HFFc6 (cell line): ENCODE measurements at places on chromosomes 2 and 18. TPM values are rescaled to one million over a fixed set of nuclear protein-coding genes. Genes with fewer than 3 reads are reported as not detected.

- peaks cover 4% of the 10 kb centered on the region; the same call in 1 of the 2 replicates for H3K36me3 ChIP-seq
- peaks cover 7% of the 10 kb centered on the region; the same call in 1 of the 2 replicates for H3K27me3 ChIP-seq
- no peak for DNase-seq
- H3K4me1 ChIP-seq = no peaks in the 10 kb centered on the region
Measured at GRCh38 chr2:2694746-2695145, 363.7 kb upstream of the MYT1L start.

- DNase-seq = peak; percentile 96
- H3K27ac ChIP-seq = peak overlapping the region; percentile 72
- H3K27me3 ChIP-seq = no peaks in the 10 kb centered on the region
- H3K4me3 ChIP-seq = peak overlapping the region; percentile 84
- H3K36me3 ChIP-seq = no peaks in the 10 kb centered on the region
Measured at GRCh38 chr2:12456293-12457106, 260.2 kb upstream of the TRIB2 start.

The SERPINB12 gene
- total RNA-seq = not detected in 3 replicates

GRCh38 chr18:49638891-49639557, 77.2 kb downstream of the LIPG start:
- DNase-seq = no peak
- H3K4me1 ChIP-seq = no peaks in the 10 kb centered on the region
- no peaks in the 10 kb centered on the region for H3K36me3 ChIP-seq
- no peak overlapping the region for H3K4me3 ChIP-seq

The MRO gene
- total RNA-seq = not detected in 3 replicates

- DNase-seq = no peak
- no peaks in the 10 kb centered on the region for H3K27me3 ChIP-seq
- no peak overlapping the region for H3K4me3 ChIP-seq
- H3K36me3 ChIP-seq = peaks cover 17% of the 10 kb centered on the region
- H3K27ac ChIP-seq = no peak overlapping the region
Measured at GRCh38 chr18:77529492-77530176, 280.0 kb downstream of the GALR1 start.

GRCh38 chr2:219497495-219498279, 1.0 kb upstream of the GMPPA start:
- peak overlapping the region; percentile 88 for H3K27ac ChIP-seq
- peak overlapping the region; percentile 91 for H3K4me3 ChIP-seq
- peaks cover 2% of the 10 kb centered on the region for H3K27me3 ChIP-seq
- peaks cover 41% of the 10 kb centered on the region for H3K4me1 ChIP-seq

- peak overlapping the region; percentile 80 for H3K27ac ChIP-seq
- H3K4me1 ChIP-seq = peaks cover 50% of the 10 kb centered on the region
- peak overlapping the region; percentile 76 for H3K4me3 ChIP-seq
- DNase-seq = peak; percentile 70
- no peaks in the 10 kb centered on the region for H3K36me3 ChIP-seq
Measured at GRCh38 chr2:46812361-46813019, 103.1 kb downstream of the MCFD2 start.

DNA sequence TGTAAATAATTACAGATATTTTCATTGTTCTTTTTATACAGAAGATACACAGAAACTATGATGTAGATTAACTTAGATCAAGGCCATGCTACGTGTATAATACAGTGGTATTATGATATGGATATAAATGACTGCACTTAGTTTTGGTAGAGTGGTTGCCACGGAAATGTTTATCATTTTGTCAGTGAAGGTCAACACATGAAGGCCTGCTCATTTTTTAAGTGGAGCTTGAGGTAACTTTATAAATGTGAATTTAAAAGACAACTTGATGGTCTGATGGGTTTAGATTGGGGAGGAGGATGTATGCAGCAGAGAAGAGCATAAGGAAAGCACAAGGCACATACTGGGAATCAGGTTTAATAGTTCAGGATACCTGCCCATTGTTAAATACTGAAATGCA, 14.4 kb upstream of the BBS5 start:
- no peak overlapping the region for H3K4me3 ChIP-seq
- no peak for DNase-seq
- no peaks in the 10 kb centered on the region for H3K27me3 ChIP-seq

The PROKR1 gene
- not detected in 3 replicates for total RNA-seq

The COL3A1 gene
- 356 to 594 TPM (median 580 TPM) in 3 replicates for total RNA-seq

The NYAP2 gene
- total RNA-seq = not detected in 2 replicates

The ANKRD30B gene
- total RNA-seq = not detected in 3 replicates

DNA sequence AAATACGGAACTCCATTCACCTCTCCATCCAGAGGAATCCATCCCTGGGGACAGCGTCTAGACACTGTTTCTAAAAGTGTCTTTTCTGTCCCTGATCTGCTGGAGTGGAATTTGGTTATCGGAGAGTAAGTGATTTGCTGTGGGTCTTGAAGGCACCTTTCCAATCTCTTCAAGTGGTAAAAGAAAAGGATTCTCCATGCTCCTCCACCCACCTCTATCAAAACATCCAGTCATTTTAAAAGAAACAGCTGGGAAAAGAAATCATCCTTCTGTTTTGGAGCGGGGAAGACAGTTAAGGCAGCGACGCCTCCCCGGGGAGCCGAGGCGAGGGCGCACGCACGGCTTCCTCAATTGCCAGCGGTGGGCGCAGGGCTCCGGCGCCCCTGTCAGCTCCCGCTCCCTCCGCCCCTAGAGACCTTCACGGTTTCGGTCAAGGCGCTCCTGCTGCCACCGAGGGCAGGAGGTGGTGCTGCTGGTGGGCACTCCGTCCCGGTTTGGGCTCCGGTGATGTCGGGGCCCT, 547 bp downstream of the SLC35F5 start:
- DNase-seq = no peak
- peaks cover 49% of the 10 kb centered on the region for H3K4me1 ChIP-seq
- H3K36me3 ChIP-seq = peaks cover 28% of the 10 kb centered on the region
- H3K27ac ChIP-seq = peak overlapping the region; percentile 98

DNA sequence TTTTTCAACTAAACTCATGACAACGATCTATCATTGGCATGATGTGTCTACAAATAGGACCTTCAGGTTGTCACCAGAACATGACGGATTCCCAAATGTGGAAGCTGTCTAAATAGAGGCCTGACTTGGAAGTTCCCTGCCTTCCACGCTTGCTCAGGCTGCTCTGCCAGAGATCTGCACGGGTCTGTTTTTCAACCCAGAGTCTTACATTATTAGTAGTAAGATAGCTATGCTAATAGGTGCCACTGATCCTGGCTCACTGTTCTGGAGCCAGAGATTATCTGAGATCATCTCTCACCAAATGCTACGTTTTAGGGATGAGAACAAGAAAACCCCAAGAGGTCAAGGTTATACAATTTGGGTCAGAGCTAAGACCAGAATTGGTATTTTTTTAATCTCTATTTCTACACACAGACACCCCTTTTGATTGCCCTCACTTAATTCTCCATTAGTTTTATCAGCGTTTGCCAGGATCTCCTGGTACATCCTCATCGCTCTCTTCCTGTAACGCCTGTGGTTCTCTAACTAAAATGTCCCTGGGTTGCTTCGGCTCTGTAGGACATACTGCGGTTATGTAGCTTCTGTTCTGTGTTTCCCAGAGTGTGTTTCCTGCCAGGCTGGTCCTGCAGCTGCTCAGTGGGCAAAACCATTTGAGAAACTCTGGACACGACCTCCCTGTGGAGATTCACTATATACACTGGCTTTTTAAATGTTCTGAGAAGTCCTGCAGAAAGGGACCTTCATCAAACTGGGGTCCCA, 5.7 kb downstream of the CDC42EP3 start:
- peak overlapping the region; percentile 99 for H3K4me3 ChIP-seq
- H3K27ac ChIP-seq = peak overlapping the region; percentile 71
- DNase-seq = no peak
- peaks cover 84% of the 10 kb centered on the region for H3K36me3 ChIP-seq
- H3K4me1 ChIP-seq = peaks cover 78% of the 10 kb centered on the region
- H3K27me3 ChIP-seq = no peaks in the 10 kb centered on the region; the same call in none of the 2 replicates

The ACTG2 gene
- total RNA-seq = 0.32 to 2.3 TPM (median 0.55 TPM) in 3 replicates

DNA sequence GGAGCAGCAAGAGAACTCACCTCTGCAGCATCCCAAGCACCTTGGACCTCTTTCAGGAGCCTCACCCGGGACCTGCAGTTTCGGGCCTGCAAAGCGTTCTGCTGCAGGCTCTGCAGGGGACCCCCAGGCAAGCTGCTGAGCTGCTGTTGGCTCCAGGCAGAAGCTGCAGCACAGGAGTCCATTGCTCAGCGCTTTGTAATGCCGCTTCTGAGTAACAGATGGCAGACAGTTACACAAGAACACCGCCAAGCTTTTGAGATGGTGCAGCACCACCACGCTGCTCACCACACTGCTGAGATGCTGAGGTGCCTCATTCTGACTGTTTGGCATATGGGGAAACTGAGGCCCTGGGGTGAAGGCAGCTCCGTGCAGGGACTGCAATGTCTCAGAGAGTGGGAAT, 1.9 kb upstream of the GALNT14 start:
- no peaks in the 10 kb centered on the region for H3K4me1 ChIP-seq
- no peak overlapping the region for H3K4me3 ChIP-seq
- H3K27me3 ChIP-seq = peaks cover 33% of the 10 kb centered on the region
- no peak overlapping the region for H3K27ac ChIP-seq
- H3K36me3 ChIP-seq = no peaks in the 10 kb centered on the region
- no peak for DNase-seq

The GAREM2 gene
- total RNA-seq = not detected in 3 replicates

DNA sequence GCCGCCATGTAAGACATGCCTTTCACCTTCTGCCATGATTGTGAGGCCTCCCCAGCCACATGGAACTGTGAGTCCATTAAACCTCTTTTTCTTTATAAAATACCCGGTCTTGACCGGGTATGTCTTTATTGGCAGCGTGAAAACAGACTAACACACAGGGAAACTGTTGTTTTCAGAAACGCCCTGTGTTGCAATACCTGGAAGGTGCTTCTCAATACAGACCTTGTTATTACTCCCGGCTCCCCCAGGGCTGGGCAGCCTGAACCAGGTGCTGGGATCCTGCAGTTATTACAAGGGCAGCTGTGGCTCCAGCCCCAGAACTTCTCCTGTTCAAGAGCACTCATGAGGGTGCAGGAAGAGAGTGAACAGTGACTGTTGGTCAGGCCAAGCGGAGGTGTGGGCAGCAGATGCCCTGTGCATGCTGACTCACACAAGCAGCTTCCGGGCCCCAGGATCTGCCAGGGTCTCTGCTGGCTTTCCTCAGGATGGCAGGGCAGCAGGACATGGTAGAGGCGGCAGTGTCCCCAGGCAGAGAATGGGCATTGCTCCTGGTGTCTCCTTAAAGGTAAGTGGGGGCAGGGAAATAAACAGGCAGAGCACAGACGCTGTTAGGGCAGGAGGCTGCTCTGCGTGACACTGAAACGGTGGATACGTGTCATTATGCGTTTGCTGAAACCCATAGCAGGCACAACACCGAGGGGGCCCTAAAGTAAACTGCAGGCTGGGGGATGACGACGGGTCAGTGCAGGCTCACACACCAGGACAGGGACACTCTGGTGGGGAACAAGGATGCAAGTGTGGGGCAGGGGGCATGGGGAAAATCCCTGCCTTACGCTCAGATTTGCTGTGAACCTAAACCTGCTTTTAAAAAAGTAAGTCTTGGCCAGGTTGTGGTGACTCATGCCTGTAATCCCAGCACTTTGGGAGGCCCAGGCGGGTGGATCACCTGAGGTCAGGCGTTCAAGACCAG, 89.1 kb downstream of the NDUFA10 start:
- no peak overlapping the region for H3K27ac ChIP-seq
- no peaks in the 10 kb centered on the region for H3K4me1 ChIP-seq
- H3K36me3 ChIP-seq = no peaks in the 10 kb centered on the region
- H3K4me3 ChIP-seq = no peak overlapping the region

- H3K4me1 ChIP-seq = no peaks in the 10 kb centered on the region
- H3K36me3 ChIP-seq = no peaks in the 10 kb centered on the region
- no peak overlapping the region for H3K4me3 ChIP-seq
- no peak overlapping the region for H3K27ac ChIP-seq
Measured at GRCh38 chr2:96471772-96472171, 33.4 kb downstream of the NEURL3 start.

GRCh38 chr2:74951211-74951754, 7.2 kb upstream of the POLE4 start:
- H3K27me3 ChIP-seq = peaks cover 5% of the 10 kb centered on the region; the same call in 1 of the 2 replicates
- DNase-seq = no peak
- peaks cover 16% of the 10 kb centered on the region; the same call in 1 of the 2 replicates for H3K36me3 ChIP-seq
- H3K27ac ChIP-seq = no peak overlapping the region
- H3K4me3 ChIP-seq = no peak overlapping the region

The TXNDC2 gene
- total RNA-seq = 0.07 to 0.24 TPM in 2 of 3 replicates, not detected in the other

DNA sequence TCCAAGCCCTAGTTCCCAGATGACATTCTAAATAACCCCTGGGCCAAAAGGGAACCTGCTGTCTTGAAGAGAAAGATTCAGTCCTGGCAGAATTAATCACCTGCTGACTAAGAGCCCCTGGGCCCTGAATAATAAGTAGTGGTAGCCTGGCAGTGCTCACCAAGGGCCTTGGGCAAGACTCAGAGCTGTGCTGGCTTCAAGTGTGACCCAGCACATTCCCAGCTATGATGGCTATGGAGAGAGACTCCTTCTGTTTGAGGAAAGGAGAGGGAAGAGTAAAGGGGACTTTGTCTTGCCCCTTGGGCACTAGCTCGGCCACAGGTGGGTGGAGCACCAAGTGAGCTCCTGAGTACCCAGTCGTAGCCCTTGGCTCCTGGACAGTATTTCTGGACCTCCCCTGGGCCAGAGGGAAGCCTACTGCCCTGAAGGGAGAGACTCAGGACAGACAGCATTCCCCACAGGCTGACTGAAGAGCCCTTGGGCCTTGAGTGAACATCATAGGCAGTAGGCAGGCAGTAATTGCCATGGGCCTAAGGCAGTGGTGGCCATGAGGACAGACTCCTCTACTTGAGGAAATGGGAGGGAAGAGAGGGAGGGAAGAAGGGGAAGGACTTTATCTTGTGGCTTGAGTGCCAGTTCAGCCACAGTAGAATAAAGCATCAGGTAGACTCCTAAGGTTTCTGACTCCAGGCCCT, 40.0 kb upstream of the INPP4A start:
- peaks cover 25% of the 10 kb centered on the region for H3K27me3 ChIP-seq
- H3K27ac ChIP-seq = no peak overlapping the region
- DNase-seq = no peak

GRCh38 chr2:218810256-218810655, 21.3 kb downstream of the PRKAG3 start:
- H3K4me1 ChIP-seq = peaks cover 15% of the 10 kb centered on the region
- peaks cover 1% of the 10 kb centered on the region for H3K36me3 ChIP-seq
- DNase-seq = no peak

DNA sequence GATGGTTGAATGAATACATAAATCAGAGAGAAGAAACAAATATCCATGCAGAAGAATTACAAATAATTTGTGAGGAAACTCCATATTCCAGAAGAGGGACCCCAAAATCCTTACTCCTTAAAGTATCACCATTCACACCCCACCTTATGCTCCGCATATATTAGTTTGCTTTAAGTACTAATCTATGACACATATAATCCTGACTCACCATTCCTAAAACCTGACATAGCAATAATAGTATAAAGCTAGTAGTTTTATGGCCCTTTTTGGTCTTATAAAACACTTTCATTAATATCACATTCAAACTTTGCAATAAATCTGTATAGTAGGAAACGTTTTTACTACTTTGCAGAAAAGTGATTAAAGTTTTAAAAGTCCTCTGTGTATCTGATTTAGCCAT, 719.0 kb upstream of the SLC39A10 start:
- DNase-seq = no peak
- no peaks in the 10 kb centered on the region for H3K27me3 ChIP-seq
- no peaks in the 10 kb centered on the region for H3K36me3 ChIP-seq
- no peak overlapping the region for H3K27ac ChIP-seq
- H3K4me1 ChIP-seq = no peaks in the 10 kb centered on the region

- no peaks in the 10 kb centered on the region for H3K4me1 ChIP-seq
- H3K36me3 ChIP-seq = no peaks in the 10 kb centered on the region
- H3K27ac ChIP-seq = no peak overlapping the region
- no peak for DNase-seq
- no peak overlapping the region for H3K4me3 ChIP-seq
Measured at GRCh38 chr18:13265008-13265910, 46.7 kb downstream of the LDLRAD4 start.
